Left colon (tissue), 2 donors: ENCODE measurements at places on chromosomes 13 and 19.

GRCh38 chr13:27008733-27009132, 162.9 kb downstream of the USP12 start:
- no peak for DNase-seq

- DNase-seq = no peak
Observed at GRCh38 chr13:31638577-31638976, 100.7 kb upstream of the RXFP2 start.

DNA sequence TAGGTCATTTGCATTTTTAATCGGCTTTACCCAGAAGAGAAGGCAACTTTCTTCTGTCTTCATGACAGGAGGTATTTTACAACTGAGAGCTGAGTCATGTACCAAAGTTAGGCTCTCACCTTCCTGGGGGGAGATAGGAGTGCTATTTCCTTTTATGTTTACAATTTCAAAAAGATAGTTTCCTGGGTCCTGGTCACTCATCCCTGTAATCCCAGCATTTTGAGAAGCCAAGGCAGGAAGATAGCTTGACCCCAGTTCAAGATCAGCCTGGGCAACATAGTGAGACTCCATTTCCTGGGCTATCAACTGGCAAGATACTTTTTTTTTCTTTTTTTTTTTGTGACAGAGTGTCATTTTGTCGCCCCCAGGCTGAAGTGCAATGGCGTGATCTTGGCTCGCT, 7.6 kb downstream of the LYPD3 start:
- no peak for DNase-seq

- DNase-seq = no peak
Observed at GRCh38 chr13:112703449-112704284, 13.8 kb downstream of the ATP11A start.

DNA sequence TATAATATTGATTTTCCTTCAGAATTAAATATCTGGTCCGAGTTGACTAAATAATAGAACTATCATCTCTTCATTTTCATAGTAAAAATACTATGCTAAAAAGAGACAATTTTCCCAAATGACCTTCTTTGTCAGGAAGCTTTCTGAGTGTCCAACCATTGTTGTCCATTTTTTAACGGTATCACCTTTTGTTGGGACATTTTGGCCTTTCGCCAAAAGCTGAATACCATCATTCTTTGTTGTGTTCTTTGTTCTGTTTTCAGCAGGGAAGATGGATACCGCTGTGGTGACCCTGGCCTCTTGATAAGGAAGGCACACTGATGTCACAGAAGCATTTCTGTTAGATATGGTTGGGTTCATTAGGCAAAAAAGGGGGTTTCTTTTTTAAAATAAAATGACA, 654.4 kb upstream of the GPC6 start:
- DNase-seq = no peak

GRCh38 chr19:13417054-13417453, 89.2 kb downstream of the CACNA1A start:
- no peak for DNase-seq

DNA sequence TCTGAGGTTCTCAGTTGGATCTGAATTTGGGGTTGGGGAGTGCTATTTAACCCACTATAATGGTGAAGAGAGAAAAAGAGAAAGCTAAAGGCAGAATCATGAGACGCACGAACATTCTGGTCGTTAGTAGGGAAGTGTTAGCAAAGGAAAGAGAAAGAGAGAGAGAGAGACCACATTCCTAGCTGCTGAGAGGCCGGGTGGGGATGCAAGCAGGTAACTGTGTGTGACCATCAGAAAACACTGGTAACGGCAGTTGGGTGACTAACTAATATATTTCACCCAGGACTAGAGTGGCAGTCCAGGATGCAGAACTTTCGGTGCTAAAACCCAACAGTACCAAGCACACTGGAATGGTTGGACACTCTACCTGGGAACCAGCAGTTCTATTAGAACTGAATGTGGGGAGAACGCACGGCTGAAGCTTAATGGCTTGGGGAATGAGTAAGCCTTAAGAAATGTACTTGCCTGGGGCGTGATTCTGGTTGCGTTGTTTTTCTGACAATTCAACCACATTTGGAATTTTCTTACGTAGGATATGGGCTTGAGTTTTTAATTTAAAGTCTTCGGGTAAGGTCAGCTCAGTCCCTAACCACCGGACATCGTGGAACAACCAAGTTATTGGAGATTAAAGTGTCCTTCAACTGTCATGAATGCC, 130.2 kb downstream of the DNAJC15 start:
- no peak for DNase-seq

GRCh38 chr19:17302391-17303166, 646 bp downstream of the ABHD8 start:
- DNase-seq = peak; percentile 56

- DNase-seq = no peak
Observed at GRCh38 chr19:56253737-56254136, 18.8 kb upstream of the EDDM13 start.

GRCh38 chr19:2170219-2170618, 6.5 kb downstream of the DOT1L start:
- DNase-seq = no peak

DNA sequence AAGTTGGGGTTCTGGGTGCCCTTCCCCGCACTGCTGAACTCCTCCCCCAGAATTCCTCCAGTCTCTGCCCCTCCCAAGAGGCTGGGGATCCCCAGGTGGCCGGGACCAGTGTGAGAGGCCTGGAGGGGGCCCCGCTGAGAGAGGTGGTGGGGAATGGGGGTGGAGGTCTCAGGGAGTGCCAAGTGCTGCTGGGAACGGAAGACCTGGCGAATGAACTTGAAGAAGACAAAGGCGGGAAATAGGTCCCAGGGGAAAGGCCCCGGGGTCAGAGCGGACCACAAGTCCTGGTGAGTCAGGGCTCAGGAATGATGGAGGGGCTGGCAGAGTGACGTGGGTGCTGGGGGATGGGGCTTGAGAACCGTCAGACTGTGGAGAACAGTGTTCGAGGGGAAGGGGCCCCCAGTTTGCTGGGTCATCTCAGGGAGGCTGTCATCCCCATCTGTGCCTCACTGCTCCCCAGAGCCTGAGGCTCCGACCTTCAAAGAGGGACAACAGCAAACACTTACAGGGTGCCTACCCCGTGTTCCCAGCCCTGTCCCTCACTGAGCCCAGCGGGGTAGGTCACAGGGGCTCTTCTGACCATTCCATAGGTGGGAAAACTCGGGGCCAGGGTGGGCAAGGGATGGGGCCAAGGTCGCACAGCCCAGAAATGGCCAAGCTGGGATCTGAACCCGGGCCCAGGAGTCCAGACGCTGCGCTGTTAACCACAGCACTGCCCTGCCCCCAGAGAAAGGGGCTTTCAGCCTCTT, 16.0 kb upstream of the SEMA6B start:
- DNase-seq = no peak

DNA sequence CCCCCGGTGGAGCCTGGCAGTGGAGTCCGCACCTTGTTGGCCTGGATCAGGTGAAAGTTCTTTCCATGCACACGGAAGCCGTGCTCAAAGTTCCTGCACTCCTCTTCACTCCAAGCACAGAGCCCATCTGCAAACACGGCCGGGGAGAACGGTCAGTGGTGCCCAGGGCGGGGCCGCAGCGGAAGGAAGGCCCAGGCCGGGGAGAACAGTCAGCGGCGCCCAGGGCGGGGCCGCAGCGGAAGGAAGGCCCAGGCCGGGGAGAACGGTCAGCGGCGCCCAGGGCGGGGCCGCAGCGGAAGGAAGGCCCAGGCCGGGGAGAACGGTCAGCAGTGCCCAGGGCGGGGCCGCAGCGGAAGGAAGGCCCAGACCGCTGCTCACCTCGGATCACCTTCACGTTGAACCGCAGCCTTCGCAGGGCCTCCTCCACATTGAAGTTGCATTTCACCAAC, 20.6 kb upstream of the PLPP2 start:
- DNase-seq = no peak

GRCh38 chr19:45632468-45633196, 6.6 kb downstream of the EML2 start:
- peak; percentile 58 for DNase-seq

DNA sequence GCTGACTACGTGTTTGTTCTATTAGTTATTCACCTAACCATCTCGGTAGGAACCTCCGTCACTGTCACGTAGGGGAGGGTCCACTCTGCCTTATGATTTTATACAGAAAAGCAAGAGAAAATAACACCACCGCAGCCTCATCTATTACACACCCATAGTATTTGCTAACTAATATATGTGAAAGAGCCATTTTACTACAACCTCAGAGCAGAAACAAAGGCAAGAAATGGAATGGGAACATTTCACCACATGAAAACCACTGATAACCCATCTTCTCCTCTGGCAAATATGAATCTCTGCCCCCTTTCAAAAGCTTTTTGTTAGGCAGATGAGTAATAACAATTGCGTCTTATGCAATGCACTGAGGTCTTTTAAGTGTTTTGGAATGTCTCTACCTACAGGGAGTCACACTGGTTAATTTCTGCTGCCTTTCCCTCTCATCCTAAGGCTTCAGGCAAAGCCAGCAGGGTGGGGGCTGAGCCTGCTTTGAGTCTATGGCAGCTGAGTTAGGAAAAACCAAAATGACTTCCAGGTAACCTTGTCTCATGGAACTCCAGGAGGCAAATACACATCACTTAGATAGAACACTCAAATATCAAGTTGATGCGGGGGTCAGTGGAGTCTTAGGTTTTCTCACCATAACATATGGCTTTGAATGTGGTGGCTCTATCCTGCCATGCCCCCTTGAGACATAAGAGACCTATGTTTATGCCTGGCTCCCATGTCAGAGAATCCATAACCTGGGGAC, 15.0 kb downstream of the TSHZ3 start:
- no peak for DNase-seq

DNA sequence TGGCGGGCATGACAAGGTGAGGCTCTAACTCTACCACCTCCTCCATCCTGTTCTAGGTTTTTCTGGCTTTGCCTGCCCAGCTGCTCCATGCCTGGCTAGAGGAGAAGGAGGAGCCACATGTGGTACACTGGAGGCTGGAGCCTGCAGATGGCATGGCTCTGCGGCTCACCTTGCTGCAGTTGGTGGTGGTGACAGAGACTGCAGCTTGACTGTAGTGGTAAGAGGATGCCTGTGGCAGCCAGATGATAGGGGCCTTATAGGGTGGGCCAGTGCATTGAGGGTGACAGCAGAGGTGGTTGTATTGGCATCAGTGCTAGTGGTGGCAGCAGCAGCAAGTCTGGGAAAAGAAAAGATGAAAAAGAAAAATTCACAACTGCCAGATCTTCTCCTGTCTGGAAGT, 146.2 kb downstream of the TNFRSF19 start:
- no peak for DNase-seq

DNA sequence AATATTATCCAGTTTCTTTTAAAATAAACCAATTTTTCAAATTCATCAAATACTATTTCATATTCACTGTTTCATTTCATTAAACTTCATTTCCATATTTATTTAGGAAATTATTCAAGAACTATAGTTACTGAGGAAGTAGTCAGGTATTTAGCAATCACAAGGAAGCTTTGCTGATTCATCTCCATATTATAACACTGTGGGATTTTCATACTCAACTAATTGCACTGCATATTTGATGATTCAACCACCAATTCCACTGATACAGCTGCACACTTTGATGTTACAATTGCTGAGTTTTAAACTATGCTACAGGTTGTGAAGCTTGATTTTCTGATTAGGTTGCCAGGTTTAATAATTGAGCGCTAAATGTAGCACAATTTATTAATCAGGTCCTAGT, 556.8 kb upstream of the SLITRK1 start:
- DNase-seq = no peak

GRCh38 chr13:114248011-114248410, 13.3 kb downstream of the CDC16 start:
- DNase-seq = no peak

GRCh38 chr19:28103921-28104320, 1109.0 kb downstream of the UQCRFS1 start:
- no peak for DNase-seq

GRCh38 chr19:52296773-52297600, at the start of gene ZNF480:
TSS of gene ZNF480 (plus strand) at chr19:52297169. CDS start at chr19:52300413, 3,244 bp downstream.
- DNase-seq = peak; percentile 91

GRCh38 chr13:112733112-112733511, 43.3 kb downstream of the ATP11A start:
- no peak for DNase-seq

DNA sequence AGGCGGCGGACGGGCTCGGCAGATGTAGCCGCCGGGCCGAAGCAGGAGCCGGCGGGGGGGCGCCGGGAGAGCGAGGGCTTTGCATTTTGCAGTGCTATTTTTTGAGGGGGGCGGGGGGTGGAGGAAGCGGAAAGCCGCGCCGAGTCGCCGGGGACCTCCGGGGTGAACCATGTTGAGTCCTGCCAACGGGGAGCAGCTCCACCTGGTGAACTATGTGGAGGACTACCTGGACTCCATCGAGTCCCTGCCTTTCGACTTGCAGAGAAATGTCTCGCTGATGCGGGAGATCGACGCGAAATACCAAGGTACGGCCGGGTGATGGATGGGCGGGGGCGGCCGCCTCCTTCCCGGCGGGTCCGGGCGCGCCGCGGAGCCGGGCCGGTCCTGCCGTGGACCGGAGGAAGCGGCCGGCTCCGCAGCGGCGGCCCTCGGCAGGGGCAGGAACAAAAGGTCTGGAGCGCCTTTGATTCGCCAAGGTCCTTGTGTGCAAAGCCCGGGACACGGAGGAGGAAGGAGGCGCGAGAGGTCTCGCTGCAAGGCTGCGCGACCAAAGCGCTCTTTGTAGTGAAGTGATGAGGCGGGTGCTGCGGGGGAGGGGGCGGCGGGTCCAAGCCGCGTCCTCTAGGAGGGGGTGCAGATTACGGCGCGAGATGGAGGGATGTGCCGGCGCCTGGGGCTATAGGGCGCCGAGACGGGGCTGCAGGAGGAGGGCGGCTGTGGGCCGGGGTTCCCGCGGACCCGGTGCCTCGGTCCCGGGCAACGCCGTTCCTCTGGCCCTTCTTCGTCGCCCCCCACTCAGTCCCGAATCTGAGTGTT, 689 bp downstream of the ING1 start:
- peak; percentile 76 for DNase-seq

GRCh38 chr13:96822895-96823294, 171.4 kb downstream of the OXGR1 start:
- DNase-seq = peak; percentile 51

DNA sequence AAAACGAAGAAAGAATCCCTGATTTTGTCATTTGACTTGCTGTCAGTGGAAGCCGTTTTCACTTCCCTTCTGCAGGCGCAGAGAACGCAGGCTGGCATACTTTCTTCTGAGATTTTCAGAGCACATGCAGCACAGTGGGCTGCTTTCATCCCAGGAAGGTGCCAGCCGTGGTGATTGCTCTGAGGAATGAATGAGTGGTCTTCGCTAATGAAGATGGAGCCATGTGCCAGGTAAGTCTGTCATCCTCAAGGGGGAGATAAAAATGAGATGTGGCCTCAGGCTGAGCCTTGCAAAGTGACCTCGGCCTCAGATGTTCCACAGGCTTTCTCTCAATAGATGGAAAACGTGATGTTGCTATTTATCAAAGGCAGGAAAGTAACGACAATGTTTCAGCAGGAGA, 94.6 kb upstream of the FARP1 start:
- no peak for DNase-seq

DNA sequence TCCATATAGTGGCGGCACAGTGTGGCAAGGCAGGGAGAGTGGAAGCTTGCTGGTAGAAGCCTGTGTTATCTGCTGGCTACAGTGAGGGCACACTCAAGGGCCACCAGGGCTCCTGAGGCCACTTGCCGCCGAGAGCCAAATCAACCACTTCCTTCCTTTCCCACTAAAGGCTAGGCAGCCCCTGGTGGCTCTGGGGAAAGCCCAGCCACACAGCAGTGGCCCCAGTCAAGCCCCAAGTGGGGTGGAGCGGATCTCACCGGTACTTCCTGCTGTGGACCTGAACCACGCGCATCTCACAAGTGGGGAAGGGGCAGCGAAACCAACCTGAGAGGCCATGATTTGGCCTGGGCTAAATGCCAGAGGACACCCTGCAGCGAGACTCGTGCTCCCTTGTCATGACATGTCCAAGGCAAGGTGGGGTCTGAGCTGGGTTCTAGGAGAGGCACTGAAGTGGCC, 21.9 kb upstream of the SLC35E1 start:
- no peak for DNase-seq
